Body of pancreas (tissue), 4 donors: ENCODE measurements at places on chromosomes 2 and 18.

DNA sequence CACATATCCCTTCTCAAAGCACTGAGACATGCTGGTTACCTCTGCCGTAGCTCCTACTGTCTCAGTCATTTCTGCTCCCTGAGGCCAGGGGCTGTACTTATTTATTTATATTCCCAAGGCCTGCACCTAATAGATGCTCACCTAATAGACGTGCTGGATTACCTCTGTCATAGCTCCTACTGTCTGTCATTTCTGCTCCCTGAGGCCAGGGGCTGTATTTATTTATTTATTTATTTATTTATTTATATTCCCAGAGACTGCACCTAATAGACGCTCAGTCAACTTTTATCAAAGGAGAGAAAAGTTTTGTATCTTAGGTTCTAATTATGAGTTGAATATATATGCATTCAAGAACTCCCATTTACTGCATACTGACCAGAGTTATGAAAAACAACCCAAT is 414.0 kb upstream of the TRIB2 start:
- no peak for DNase-seq

- no peak for DNase-seq
Observed at GRCh38 chr2:204901591-204901990, 356.3 kb downstream of the PARD3B start.

DNA sequence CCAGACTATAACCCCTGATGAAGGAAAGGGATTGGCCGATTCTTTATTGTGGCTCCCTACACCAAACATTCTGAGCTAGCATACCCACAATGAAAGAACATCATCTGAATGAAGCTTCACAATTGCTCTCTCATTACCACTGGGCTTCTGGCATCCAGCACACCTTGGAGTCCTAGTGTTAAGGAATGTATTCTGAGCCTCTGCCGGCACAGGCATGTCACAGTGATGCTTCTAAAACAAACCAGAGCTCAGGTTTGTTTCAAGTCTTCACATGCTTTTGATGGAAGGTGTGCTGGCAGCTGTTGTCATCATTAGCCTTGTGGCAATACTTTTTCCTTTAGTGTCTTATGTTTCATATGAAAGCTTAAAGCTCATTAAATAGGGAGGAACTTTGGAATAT is 76.3 kb upstream of the RBBP8 start:
- DNase-seq = no peak

- DNase-seq = no peak
Observed at GRCh38 chr2:74559912-74560311, 5.4 kb downstream of the DOK1 start.

DNA sequence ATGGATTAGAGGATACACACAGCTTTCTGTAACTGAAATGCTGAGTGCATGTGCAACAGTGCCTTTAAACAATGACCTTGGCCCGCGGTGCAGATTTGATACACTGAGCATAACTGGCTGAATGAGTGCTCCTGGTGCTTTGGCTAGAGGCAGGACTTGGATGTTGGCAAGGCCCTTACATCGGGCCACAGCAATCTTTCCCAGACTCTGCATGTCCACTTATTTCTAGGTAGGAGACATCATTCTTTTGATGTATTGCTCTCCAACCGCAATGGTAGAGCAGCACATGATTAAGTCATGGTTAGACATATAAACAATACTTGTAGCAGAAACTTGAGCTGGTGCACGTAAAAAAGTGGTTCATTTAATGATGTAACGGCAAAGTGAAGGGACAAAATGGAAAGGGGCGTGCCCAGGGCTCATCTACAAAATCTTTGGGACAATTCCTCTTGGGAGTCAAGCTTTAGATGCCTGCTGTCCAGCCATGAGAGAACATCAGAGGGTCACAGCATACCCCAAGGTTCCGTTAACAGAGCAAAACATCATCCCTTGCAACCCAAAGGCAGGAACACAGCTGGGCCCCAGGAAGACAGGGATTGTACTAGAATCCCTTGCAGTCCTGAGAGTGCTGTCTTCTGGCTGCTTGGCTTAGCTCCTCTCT is 43.4 kb downstream of the RAB31 start:
- no peak for DNase-seq

DNA sequence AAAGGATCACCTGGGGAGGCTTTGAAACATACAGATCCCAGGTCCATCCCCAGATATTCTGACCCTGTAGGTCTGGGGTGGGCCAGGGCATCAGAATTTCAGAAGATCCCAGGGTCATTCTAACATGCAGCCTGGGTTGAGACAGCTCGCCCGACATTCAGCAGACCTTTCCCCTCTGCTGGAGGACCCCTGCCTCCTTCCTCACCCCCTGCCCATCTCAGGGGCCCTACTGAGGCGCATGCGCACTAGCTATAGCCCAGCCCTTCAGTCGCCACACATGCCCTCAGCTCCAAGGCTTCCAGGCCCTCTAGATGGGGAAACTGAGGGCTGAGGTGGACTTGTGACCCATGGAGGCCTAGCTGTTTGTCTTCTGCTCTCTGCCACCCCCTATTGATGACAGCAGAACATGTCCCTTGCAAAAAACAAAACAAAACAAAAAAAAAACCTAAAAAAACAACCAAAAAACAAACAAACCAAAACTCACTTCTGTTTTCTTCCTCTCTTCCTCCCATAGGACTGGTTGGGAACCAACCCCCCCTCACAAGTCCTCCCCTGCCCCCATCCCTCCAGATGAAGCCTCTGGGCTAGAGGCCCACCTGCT is 91.3 kb downstream of the ZBTB7C start:
- DNase-seq = no peak

GRCh38 chr2:74983631-74984392 is 25.4 kb downstream of the POLE4 start:
- DNase-seq = no peak

- DNase-seq = no peak
Observed at GRCh38 chr2:212354382-212354781, 184.2 kb downstream of the ERBB4 start.

- no peak for DNase-seq
Observed at GRCh38 chr2:4792126-4792525, 900.1 kb upstream of the SOX11 start.

DNA sequence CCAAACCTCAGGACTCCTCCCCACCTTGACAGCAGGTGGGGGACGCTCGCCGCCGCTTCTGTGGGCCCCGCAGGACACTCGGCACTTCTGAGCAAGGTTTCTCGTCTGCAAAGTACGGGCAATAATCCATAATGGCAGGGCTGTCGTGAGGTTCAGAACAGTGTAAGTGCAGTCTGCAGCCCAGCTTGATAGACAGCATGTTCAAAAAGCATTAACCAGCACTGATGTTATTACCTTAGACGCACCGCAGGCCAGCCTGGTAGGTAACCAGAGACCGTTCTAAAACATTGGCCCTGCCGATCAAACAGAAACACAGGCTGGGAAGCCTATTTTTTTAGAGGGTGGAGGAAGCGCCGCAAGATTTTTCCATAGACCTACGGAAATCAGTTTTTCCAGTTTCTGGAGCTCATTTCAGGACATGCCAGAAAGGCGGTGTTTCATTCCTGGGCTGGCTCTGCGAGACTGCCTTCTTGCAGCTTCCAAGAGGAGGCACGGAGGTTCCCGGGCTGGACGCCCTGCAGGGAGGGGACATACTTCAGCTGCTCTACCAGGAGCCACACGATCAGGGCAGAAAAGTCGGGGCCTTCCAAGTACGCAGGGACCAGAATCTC is 148.7 kb downstream of the TPO start:
- no peak for DNase-seq

- no peak for DNase-seq
Observed at GRCh38 chr18:55339990-55340389, 248.0 kb downstream of the TCF4 start.

DNA sequence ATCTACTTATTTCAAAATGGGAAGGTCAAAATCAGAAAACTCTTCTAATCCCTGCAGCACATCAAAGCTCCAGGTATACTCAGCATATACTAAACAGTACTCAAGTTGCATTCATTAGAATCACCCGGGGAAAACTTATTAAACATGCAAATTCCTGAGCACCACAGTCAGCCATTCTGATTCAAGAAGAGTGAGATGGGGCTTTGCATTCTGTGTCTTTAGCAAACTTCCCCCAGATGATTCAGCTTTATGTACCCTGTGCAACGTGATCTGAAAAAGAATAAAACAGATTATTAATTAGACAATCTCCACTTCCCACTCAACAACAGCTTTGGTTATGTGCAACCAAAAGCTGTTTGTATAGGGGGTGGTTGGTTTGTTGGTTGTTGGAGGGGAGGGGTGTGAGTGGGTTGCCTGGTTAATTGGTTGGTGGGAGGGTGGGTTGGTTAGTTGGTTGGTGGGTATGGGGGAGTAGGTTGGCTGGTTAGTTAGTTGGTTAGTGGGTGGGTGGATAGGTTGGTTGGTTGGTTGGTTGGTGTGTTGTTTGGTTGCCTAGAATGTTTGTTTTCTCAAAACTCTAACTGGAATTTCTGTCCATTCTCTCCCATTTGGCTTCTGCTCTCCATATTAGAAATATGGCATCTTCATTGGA is 112.5 kb upstream of the AGAP1 start:
- DNase-seq = no peak

DNA sequence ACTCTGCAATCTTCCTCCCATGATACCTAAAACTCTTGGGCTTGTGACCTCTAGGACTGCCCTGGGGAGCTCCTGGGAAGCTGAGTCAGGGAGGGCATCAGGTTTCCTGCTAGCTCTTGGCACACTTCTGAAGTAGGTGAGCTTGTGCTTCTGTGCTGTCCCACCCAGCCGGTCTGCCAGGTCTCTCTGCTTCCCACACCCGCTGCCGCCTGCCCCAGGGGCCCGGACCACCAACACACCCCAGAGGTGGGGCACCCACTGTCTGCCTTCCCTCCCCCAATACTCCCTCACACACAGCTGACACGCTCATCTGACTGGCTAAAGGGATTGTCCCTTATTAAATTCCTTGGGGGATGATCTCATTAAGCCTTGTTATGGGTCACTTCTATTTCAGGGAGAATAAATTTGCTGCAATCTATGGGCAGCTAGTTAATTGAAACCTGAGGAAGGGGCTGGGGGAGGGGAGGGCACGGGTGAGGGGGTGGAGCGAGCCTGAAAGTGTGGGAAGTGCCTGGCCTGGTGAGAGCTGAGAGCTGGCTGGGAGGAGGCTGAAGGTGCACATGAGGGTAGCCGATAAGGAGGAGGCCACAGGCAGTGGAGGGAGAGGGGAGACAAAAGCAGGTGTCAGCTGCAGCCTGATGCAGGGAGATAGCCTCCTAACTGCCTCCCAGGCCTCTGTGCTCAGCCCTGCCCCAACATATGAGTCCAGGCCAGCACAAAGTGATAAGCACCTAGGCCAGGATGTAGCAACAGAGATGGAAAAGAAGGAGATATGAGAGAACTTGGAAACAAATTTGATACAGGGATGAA is 48.8 kb downstream of the HAUS1 start:
- no peak for DNase-seq
